Right atrium auricular region (tissue), 2 donors: ENCODE measurements at places on chromosomes 12 and 14.

- DNase-seq = no peak
Observed at GRCh38 chr12:101078536-101079285, 131.3 kb downstream of the SLC5A8 start.

DNA sequence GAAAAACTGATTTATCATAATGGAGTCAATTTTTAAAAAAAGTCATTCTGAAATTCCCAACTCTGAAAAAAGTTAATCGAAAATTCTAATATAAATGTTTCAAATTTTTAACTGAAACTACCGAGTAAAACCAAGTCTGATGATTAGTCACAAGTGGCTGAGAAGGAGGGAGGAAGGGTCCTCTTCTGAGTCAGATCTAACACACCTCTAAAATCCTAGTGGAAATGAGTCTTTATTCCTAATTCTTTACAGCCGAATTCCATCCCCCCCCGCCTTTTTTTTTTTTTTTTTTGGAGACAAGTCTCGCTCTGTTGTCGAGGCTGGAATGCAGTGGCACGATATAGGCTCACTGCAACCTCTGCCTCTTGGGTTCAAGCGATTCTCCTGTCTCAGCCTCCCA, 37.9 kb downstream of the RAD9B start:
- no peak for DNase-seq

DNA sequence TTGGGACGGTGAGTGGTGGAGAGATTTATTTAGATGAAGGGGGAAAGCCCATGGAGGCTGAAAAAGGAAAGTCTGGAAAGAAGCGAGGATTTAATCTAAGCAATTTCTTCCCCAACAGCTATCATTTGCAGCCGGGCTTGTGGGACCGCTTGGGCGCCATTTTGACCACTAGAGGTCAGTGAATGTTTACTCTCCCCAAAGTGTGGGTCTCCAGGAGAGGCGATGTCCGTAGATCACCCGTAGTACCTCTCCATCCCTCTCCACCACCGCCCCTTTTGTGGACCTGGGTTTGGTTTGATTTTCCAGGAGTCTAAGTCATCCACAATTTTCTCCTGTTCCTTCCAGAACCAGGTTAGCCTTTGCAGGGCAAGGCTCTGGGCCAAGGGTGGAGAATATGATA, 91.2 kb upstream of the PARP11 start:
- DNase-seq = no peak

DNA sequence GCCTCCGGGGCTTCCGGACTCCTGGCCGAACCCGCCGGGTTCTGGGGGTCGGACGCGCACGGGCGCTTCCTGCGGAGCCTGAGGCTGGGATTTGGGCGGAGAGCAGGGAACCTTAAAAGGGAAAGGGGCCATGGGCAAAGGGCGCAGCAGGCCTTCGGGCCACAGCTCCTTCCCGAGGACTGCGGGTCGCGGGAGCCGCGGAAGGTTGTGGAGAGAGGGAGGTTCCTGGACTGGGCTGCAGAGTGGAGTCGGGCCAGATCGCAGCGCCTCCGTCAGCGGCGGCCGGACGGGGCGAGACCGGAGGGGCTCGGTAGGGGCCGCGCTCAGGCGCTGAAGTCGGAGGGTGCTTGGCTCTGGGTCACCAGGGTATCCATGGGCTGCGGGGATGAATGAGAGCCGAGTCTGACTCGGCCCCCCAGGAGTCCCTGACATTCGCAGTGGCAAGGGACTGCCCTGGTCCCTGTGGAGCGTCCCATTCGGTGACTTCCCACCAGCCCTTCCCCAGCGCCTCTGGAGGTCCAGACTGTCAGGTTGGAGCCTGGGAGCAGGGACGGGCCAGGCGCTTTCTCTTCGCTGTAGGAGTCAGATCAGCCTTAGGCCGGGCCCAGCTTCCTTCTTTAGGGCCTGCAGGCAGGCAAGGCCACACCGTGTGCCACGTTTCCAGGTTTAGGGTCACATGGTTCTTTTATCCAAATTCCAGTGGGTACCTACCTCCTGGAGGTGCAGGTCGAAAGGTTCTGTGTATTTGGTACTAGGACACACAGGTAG, 938 bp upstream of the SLC25A29 start:
- DNase-seq = no peak

DNA sequence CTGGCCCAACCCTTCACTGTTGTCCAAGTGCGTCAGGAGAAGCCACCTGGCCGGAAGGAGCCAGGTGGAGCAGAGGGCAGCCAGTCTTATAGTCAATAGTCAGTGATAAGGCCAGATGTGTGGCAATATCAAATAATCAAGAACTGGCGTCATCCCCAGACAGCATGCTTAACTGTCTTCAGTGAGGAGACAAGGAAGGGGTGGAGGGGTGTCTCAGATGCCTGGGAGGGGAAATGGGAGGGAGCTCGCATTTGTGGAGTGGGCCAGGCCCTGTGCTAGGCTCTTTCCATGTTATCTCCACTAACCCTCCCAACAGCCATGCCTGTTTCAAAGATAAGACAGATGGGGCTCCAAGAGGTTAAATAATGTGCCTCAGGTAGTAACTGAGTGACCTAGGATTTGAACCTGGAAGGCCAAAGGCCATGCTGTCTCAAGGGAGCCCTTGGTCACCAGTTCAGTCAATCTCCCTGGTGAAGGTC, 48.9 kb upstream of the FOS start:
- no peak for DNase-seq

DNA sequence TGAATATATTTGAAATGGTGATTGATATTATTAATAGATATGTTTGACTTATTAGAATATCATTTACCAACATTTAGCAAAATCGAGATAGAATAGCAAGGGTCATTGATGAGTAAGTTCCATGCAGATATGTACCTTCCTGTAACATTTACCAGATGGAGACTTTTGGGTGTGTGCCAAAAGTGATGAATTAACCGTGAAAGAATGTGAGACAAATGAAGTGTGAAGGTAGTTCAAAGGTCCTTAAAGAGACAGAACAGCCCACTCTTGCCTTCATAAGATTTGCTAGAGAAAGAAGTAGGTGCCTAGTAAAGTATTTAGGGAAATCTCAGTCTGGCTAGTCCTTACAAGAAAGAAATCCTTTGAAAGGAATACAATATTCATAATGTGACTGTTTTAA, 45.5 kb downstream of the FGD4 start:
- no peak for DNase-seq

DNA sequence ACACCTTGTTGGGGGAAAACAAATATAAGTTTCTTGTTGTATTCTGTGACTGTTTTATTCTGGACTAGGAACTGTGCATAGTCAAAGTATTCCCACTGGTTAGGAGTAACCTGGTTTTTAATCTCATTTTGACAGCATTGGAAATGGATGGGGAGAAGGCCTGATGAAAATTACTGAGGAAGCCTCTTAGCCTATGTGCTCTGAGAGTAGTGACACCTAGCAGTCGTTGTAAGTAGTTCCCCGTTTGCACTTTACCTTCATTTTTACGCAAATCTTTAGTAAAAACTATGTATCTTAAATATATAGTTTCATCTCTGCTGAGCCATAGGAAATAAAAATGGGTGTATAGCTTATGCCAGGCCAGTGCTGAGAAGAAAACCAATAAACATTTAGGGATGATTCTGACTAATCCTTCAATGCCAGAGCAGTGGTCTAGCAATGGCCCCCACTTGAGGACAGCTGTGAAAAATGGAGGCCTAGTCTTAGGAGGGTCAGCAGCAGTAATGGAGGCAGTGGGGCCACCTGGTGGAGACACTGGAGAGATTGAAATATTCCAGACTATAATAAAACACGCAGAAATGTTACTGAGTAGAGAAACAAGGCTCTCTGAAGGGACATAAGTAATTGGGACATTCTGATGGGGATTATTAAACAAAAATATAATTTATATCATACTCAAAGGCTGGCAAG, 133.2 kb upstream of the NOVA1 start:
- DNase-seq = no peak

DNA sequence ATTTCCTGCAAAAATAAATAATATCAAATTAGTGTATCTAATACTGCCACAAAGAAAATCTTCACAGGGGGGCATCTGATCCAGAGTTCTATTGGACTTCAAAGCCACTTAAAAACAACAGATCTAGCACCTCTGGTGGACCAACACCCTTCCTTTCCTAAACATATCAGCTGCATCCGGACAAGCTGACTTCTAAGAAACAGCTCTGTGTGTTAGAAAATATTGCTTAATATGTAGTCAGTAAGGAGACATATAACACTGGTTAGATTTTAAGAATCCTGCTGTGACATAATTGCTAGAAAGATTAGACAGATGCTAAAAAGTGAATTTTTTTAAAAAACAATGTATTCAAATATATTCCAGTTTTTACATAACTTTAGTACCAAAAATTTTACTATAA, 61.1 kb upstream of the PTPRB start:
- DNase-seq = no peak

- DNase-seq = no peak
Observed at GRCh38 chr12:113506867-113507266, 35.2 kb upstream of the LHX5 start.

DNA sequence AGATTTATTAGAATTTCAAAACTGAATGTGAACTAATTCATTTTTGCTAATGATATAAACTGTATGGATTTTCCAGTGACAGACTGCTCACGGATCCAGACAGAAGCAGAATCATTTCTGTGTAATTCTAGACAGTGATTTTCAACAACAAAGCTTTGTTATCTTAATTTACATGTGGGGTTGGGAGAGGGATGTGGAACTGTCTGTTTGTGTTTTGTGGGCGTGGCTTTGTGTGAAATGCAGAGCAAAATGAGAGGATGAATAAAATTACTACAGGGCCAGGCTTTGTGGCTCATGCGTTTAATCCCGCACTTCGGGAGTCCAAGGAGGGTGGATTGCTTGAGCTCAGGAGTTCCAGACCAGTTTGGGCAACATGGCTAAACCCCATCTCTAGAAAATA, 834.7 kb downstream of the GALC start:
- DNase-seq = no peak

- no peak for DNase-seq
Observed at GRCh38 chr12:25705261-25705660, 152.2 kb upstream of the LMNTD1 start.

DNA sequence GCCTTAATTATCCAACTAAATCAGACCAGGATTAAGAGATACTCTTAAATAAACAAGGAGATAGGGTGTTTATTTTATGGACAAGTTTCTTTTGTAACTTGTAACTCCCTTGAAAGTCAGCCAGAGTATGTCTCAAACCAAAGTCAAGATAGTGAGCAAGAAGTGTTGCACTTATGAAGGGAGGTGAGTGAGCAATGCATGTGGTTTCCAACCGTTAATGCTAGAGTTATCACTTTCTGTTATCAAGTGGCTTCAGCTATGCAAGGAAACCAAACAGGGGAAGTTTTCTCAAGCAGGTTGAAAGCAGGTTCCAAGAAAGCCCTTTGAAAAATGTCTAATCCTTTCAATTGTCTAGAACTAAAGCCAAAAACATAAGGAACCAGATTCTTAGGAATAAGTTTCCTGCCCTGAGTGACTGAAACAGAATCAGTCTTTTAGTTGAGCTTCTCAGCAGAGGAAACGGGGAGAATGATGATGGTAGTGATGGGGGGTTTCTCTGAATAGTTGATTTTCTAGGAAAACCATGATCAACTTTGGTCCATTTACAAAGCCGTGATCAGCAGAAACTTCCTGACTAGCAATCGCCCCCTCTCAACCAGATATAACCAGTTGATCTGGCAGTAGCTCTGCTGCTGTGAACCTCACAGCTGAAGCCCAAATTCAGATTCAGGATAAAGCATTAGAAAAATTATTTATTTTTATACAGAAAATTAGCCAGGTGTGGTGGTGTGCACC, 128.4 kb downstream of the DAD1 start:
- no peak for DNase-seq

GRCh38 chr12:46493150-46493833, 120.7 kb upstream of the SLC38A2 start:
- no peak for DNase-seq

DNA sequence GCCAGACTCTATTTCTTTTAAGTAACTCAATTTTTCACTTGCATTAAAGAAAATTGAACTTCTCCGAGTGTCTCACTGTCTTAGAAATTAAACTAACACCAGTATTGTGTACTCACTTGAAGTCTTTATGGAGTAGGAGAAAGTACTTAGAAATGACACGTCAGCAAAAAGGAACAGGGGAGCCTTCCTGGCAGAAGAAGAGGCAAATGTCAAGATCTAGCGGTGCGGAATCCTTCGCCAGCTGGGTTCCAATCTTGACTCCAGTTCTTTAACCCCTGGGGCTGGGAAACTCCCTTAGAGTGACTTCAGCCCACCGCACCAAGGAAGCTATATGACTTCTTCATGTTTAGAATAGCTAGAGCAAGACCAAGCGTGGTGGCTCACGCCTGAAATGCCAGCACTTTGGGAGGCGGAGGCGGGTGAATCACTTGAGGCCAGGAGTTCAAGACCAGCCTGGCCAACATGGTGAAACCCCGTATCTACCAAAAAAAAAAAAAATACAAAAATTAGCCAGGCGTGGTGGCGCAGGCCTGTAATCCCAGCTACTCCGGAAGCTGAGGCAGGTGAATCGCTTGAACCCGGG, 34.4 kb downstream of the WBP11 start:
- DNase-seq = no peak

DNA sequence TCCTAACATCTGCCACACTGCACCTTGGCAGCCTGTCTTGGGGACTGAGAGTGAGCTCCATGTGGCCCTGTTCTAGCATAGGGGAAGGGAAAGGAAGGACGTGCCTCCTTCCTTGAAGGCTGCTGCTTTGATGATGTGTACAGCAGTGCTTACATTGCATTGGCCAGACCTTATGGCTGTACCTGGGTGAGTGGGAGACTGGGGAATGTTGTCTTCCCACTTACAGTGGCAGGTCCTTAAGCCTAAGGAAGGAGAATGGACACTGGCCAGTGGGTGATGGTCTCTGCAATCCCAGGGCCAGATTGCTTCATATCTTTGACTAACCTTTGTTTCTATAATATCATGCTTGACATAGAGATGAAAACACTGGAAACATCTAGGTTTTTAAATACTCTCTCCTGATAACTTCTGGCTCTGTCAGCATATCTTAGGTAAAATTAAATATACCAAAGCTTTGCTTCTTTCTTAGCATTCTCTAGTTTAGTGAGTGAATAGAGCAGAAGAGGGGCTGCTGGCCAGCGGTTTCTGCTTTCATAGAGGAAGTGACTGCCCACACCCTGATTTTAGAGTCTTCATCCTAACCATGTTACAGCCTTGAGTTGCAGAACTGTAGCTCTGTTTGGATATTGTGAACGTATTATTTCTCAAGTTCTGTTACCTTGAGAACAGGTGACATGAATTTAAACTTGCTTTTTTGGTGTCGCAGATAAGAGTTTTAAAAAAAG, 27.2 kb downstream of the KLC1 start:
- no peak for DNase-seq

- no peak for DNase-seq
Observed at GRCh38 chr12:25702553-25702952, 149.5 kb upstream of the LMNTD1 start.

- no peak for DNase-seq
Observed at GRCh38 chr12:116508145-116509121, 50.7 kb upstream of the MAP1LC3B2 start.

GRCh38 chr12:126419131-126419530, 1353.9 kb downstream of the AACS start:
- no peak for DNase-seq

- DNase-seq = no peak
Observed at GRCh38 chr12:104713444-104713843, 244.6 kb downstream of the SLC41A2 start.

- DNase-seq = peak; percentile 60
Observed at GRCh38 chr14:71532344-71532743, 399.9 kb upstream of the RGS6 start.

GRCh38 chr14:72165229-72165698, 233.0 kb downstream of the RGS6 start:
- no peak for DNase-seq

- DNase-seq = no peak
Observed at GRCh38 chr12:55861396-55861795, 18.7 kb upstream of the MMP19 start.

GRCh38 chr14:83826838-83827237, 1703.1 kb upstream of the FLRT2 start:
- no peak for DNase-seq
